Naive B cell (primary cell): ENCODE measurements at places on chromosomes 2 and 18.

- H3K27me3 ChIP-seq, result peaks cover 54% of the 10 kb centered on the region
- peak; percentile 55 for DNase-seq
- peak overlapping the region; percentile 62 for H3K27ac ChIP-seq
- H3K36me3 ChIP-seq, result no peaks in the 10 kb centered on the region
- H3K4me3 ChIP-seq, result peak overlapping the region; percentile 82
These were observed 1.3 kb upstream of the DPYSL5 start for GRCh38 chr2:26846334-26847306.

DNA sequence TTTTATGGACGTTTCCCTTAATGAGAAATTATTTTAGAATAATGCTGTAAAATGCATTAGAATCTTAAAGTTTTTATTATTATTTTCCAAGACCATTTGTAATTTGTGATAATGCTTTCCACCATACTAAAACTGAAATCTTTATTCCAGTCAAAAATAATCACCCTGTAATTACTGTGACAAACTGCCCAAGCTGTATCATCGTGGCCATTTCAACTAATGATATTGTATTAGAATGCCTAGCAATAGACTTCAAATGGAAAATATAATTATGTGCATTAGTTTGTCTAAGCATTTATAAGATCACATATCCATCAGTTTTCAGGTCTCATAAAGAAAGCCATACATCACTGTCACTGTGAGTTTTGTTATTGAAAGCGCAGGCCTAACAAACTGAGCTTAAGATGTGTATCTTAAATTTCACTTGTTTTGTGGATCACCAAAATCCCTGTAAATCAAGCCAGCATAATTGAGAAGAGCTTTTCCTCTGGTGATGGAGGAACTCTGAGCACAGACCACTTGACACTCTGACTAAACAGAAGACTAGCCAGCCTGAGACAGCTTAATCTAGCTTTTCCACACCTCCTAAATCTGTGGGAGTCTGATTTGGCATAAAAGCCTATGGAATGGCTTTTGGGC lies 1312.2 kb upstream of the ACVR2A start:
- no peak for DNase-seq
- H3K27ac ChIP-seq, result no peak overlapping the region
- no peaks in the 10 kb centered on the region for H3K27me3 ChIP-seq
- H3K4me1 ChIP-seq, result no peaks in the 10 kb centered on the region
- H3K36me3 ChIP-seq, result no peaks in the 10 kb centered on the region

DNA sequence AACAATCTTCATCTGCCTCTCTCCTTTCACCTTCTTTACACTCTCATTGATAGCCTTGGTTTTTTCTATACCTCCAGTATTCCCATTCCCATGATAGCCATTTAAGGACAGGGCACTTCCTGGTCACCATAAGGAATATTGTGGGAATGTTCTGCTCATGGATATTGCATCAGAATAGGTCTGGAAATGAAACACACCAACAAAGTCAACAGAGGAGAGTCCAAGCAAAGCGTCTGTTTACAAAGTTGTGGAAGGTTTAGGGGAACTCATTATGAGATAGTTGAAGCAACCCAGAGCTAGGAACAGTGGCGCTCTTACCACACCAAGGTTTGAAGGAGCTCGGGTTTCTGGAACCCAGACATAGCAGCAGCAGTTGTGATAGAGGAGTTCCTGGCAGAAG lies 150.3 kb upstream of the TNP1 start:
- DNase-seq, result no peak
- no peaks in the 10 kb centered on the region for H3K36me3 ChIP-seq
- no peak overlapping the region for H3K4me3 ChIP-seq
- no peaks in the 10 kb centered on the region for H3K4me1 ChIP-seq
- H3K27ac ChIP-seq, result no peak overlapping the region
- peaks cover 20% of the 10 kb centered on the region for H3K27me3 ChIP-seq

GRCh38 chr2:122706757-122707223 lies 951.3 kb downstream of the TSN start:
- H3K4me3 ChIP-seq, result no peak overlapping the region
- H3K36me3 ChIP-seq, result no peaks in the 10 kb centered on the region
- H3K27me3 ChIP-seq, result no peaks in the 10 kb centered on the region
- no peak for DNase-seq
- no peaks in the 10 kb centered on the region for H3K4me1 ChIP-seq

- no peak overlapping the region for H3K27ac ChIP-seq
- H3K36me3 ChIP-seq, result peaks cover 32% of the 10 kb centered on the region
- no peaks in the 10 kb centered on the region for H3K4me1 ChIP-seq
- DNase-seq, result no peak
- H3K4me3 ChIP-seq, result no peak overlapping the region
These were observed 61.2 kb downstream of the LRPPRC start for GRCh38 chr2:43934567-43934966.

DNA sequence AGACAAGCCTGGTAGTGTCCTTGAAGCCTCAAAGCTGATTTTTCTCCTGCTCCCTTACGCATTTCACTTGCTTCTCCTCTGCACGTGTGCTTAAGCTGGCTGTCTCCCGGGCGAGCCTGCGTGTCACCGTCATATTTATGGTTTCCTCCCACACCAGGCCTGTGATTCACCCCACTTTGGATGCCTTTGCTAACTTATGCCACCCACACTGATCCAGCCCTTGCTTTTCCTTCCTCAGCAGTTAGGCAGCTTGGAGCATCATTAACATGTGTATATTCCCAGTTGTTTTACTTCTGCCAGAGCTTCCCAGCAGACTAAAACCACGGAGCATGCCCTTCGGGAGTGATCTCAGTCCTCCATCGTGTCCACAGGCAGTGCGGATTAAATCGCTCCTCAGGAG lies 2.2 kb downstream of the ST3GAL5 start:
- no peak for DNase-seq
- no peaks in the 10 kb centered on the region for H3K27me3 ChIP-seq
- H3K36me3 ChIP-seq, result peaks cover 8% of the 10 kb centered on the region
- peaks cover 66% of the 10 kb centered on the region for H3K4me1 ChIP-seq

DNA sequence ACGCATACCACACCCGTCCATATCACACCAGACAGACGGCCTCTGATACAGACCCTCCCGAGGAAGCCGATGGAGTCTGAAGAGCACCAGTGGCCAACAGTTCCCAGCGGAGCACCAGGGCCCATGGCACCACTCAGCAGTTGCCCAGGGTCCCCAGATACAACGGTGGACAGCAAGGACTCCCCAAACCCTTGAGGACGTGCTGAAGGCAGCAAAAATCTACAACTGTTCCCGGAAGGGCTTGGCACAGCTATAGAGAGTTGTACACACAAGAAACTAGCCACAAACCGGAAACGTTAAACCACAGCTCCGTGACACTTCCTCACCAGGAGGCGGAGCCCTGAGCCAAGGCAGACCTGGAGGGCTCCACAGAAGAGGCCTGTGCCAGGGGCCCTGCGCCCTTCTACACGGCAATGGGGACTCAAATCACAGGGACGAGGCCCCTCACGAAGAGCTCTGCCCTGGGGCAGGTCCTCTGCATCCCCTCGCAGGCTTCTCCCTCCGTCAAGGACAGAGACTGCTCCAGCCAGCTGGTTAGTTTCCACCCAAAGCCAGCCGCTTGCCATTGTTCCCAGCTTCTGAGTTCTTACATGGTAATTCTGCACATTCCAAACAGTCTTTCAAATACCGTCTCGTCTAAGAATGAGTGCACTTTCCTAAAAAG lies 133.4 kb downstream of the HDAC4 start:
- H3K4me1 ChIP-seq, result peaks cover 47% of the 10 kb centered on the region
- H3K27me3 ChIP-seq, result peaks cover 76% of the 10 kb centered on the region

DNA sequence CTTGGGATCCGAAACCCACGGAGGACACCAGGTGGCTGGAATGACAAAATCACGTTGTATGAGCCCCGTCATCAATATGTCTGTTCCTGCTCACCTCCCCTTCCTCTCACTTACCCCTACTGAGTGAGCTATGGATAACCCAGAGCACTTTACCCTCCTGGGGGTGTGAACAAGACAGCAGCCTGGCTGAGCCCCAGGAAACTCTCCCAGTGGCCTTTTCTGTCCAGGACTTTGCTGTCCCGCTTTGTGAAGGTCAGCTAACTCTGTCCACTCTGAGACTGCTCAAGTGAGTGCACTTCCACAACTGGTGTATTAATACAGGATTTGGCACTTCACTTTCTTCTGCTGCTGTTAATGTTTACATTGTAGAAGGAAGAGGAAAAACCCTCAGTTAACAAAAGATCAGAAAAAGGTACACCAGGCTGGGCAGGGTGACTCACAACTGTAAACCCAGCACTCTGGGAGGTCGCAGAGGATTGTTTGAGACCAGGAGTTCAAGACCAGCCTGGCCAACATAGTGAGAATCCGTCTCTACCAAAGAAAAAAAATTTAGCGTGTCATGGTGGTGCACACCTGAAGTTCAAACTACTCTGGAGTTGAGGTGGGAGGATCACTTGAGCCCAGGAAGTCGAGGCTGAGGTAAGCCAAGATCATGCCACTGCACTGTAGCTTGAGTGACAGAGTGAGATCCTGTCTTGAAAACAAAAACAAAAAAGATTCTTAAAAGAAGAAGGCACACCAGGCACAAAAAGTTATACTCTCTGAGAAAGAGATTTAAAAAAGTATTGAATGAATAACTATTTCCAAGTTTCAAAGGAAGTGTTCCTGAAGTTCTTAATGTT lies 90.3 kb downstream of the CLHC1 start:
- peaks cover 16% of the 10 kb centered on the region for H3K4me1 ChIP-seq
- H3K4me3 ChIP-seq, result no peak overlapping the region
- no peak for DNase-seq
- peaks cover 8% of the 10 kb centered on the region for H3K27me3 ChIP-seq
- H3K36me3 ChIP-seq, result no peaks in the 10 kb centered on the region

- no peak overlapping the region for H3K4me3 ChIP-seq
- no peaks in the 10 kb centered on the region for H3K4me1 ChIP-seq
- peak; percentile 5 for DNase-seq
- no peaks in the 10 kb centered on the region for H3K27me3 ChIP-seq
These were observed 54.8 kb downstream of the ZNF407 start for GRCh38 chr18:74652392-74652988.

DNA sequence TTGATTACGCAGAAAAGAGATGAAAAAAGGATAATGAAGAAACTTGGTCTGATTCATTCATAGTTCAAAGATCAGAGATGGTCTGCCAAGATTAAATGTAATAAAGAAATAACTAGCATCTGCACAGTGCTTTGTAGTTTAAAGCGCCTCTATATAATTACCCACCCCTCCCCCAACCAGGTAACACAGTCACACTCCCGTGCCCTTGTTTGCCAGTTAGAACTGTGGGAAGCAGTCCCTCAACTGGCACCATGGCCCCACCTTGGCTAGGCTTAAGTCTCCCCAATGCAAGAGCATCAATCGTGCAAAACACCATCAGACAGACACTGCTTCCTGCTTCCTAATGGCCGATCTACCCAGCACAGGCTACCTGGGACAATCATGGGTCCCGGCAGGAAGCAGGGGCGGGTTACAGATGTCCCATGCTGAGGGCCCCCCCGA lies 11.6 kb downstream of the ADCY3 start:
- no peaks in the 10 kb centered on the region for H3K27me3 ChIP-seq
- H3K27ac ChIP-seq, result no peak overlapping the region
- H3K36me3 ChIP-seq, result no peaks in the 10 kb centered on the region
- DNase-seq, result no peak

DNA sequence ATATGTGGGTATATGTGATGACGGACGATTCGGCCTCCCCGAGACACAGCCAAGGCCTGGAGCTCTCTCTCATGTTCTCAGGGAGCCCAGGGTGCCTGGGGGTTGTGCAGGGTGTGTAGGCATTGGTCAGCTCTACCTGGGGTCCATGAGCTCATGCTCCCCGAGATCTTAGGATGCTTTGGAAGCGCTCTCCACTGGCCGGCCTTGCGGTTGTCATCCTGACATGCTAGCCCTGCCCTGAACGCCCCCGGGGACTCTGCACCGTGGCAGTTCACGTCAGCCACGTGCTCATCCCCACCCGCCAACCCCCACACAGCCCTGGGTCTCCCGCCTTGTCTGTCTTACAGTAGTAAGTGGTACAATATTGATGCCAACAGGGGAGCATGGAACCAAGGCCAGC lies 67.8 kb downstream of the RTP5 start:
- H3K27ac ChIP-seq, result no peak overlapping the region
- peaks cover 15% of the 10 kb centered on the region for H3K4me1 ChIP-seq
- no peaks in the 10 kb centered on the region for H3K36me3 ChIP-seq
- H3K27me3 ChIP-seq, result no peaks in the 10 kb centered on the region
- H3K4me3 ChIP-seq, result no peak overlapping the region
